ENCODE measurements at places on chromosomes 2 and 18.

DNA sequence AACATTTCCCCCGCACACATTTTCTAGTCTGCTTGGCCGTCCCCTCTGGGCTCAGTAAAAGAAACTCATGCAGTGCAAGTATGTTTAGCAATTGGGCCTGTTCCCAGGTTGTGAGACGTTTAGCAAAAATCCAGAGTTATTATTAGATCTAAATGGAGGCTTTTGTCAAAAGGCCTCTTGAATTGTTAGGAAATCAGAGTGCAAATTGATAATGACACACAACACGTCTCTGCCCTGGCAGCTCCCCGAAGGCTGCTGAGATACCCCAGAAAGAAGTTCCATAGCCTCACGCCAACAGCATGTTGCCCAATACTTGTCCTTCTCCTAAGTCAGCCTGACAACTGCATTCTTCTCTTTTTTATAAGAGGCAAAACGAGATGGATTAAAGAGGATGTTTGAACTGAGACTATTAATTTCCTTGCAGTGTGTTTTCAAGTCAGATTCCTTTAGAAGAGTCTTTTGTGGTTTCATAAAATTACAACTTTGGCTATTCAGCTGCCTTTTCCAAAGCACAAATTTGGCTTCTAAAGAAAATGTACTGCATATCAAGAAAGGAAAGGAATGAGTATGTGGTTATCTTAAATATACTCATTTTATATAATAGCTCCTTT is 202.2 kb downstream of the TRIB2 start:
- no peak for DNase-seq

DNA sequence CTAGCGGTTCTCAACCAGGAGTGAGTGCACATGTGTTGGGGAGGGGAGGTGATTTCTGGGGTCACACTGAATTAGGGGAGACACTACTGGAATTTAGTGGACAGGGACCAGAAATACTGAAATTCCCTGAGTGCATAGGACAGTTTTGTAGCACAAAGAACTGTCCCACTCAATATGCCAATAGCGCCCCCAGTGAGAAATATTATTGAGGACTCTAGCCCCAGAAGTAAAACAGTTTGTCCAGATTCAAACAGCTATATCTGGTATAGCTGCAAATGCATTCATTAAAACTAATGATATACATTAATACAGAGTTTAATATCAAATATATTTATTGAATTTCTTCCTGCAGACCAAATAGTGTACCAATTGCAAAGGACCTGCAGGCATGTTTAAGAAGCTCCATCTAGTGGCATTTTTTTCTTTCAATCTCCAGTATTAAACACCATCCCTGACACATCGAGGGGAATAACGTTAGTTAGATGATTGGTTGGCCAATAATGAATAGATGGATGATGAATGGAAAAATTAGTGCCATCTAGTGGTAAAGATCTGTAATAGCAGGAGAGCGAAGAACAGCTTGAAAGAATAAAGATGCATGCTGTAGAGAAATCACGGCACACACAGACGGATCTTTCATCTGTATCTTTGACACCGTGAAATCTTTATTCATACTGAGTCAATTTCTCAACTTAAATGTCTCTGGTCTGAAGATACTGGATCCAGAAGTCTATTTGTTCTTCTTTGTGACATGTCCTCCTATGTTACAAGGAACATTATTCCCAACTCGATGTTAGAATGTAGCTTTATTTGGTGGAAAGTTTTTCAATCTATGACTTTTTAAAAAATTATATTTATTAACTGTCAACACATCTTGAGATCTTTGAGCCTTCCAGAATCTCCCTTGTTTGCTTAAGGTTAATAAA is 62.5 kb downstream of the DHRS9 start:
- no peak for DNase-seq

DNA sequence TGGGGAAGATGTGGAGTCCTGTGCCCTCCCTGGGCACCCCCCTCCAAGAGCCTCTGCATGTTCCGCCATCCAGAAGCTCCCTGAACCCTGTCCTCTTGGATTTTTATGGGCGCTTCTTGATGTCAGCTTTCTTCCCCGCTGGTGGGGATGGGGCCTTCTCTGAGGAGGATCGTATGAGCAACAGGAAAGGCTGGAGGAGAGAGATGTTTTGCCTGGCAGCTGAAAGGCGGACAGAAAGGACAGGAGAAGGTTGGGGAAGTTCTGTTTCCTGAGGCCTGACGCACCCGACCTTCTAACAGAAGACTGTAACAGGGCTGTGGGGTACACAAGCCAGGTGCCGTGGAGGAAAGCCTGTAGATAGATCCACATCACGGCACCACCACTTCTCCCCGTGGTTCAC is 238.8 kb downstream of the LDLRAD4 start:
- no peak for DNase-seq

DNA sequence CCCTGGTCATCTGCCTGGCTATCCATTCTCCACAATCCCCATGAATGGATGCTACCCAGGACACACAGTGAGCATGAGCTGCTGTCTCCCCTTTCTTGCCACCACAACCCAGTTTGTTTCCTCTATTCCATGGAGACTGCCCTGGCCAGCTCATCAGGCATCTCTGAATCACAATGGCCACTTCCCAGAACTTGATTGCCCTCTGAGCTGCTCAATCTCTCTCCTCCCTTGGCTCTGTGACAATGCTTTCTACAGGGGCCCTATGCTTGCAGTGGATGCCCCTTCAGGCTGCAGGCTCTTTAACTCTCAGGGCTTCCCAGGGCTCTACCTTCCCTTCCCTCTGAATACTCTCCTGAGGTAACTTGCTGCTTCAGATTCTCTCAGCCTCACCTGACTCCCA is 14.4 kb upstream of the SLC4A5 start:
- no peak for DNase-seq

GRCh38 chr18:4384932-4385331 is 70.2 kb downstream of the DLGAP1 start:
- DNase-seq = no peak

DNA sequence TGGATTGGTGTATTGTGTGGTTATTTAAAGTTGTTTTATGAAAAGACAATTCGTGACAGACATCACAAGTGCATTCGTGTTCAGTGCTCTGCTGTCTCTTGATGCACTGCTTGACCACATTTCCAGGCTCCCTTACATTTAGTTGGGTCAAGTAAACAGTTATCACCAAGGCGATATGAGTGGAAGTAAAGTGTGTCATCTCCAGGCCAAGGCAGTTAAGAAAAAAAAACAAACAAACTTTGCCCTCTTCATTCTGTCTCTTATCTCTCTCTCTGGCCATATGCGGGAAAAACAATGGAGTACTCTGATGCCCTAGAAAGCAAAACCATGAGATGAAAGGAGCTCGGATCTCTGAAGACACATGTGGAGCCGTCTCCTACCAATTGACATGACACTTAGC is 131.1 kb downstream of the DSEL start:
- no peak for DNase-seq

- no peak for DNase-seq
Measured at GRCh38 chr2:29097569-29097968, 17.6 kb upstream of the CLIP4 start.

DNA sequence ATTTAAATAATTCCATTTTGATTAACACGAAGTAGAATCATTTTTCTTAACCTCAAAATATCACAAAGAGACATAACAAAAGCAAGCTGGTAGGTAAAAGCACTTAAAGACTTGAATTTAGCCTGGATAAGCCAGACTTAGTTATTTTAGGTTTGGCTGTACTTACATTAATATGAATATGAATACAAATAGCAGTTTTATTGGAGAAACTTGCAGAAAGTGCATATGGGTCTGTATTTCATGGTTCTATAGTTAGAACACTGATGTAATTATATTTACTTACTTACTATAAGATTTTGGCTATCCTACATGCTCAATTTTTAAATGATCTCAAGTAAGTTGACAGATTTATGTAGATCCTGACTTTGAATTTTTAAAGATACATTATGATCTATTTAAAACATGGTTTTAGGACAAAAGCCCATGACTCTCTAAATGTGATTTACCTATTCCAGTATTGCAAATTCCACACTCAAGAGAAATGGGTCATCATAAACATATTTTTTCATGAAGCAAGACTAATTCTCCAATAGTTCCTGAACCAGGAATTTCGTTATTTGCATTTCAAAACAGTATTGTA is 1575.4 kb upstream of the NXPH2 start:
- DNase-seq = no peak

Measured in NCI-H187 treated with DMSO at 0.1 percent for 48 hours (cell line).